ENCODE measurements at places on chromosomes 1 and 21.
A peak's percentile ranks its signal among the peaks of the same experiment; 100 is the strongest.

DNA sequence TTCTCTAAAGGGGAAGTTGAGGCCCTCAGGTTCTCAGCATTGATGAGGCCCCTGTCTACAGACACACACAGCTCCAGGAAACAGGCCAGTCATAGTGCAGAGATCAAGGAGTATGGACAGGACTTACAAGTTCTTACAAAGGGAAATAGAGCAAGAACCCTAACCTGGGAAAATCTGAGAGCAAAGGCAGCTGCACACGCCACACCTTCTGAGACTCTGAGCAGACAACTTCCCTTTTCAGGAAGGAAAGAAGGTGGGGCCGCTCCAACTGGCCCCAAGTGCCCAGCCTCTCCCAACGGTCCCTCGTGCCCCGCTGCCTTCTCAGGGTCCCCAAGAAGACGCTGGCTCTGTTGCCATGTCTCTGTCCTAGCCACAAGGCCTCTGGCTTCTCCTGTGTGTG lies 3.6 kb downstream of the NOC2L start:
- DNase-seq, result no peak

DNA sequence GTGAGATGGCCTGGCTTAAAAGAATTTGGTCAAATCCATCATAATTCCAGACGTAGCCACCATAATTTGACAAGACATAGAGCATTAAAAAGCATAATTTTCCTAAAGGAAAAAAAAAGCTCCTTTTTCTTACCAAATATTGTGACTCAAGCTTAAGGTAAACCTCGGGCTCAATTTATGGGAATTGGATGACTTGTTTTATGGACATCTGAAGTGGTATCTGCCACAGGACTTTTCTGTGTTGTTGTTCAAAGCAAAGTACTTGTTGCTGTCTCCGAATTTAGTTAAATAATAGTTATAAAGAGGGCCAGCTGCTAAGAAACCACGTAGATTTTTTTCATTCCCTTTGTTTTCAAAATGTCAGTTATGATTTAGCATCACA lies 1.1 kb downstream of the MPZL1 start:
- no peak for DNase-seq

- DNase-seq, result no peak
Measured at GRCh38 chr1:154465621-154466195, 36.3 kb upstream of the TDRD10 start.

- no peak for DNase-seq
Measured at GRCh38 chr1:153541641-153542590, 1.2 kb upstream of the S100A5 start.

GRCh38 chr1:184743062-184743756 lies 11.4 kb downstream of the EDEM3 start:
- DNase-seq, result no peak

DNA sequence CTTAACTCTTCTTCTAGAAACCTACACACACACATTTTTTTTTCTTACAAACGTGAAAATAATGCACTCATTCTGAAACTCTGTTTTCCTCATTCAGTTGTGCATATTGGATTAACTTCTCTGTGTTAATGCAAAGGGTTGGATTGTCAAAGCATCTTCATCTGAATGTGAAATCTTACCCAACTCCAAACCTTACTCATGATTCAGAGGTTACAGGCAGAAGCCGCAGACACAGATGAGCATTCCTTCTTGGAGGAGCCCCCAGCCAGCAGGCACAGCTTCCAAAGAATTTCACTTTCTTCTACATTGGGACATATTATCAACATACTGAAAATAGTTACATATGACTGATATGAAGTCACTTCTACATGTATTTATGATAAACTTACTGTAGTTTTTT lies 15.7 kb downstream of the PATJ start:
- no peak for DNase-seq

DNA sequence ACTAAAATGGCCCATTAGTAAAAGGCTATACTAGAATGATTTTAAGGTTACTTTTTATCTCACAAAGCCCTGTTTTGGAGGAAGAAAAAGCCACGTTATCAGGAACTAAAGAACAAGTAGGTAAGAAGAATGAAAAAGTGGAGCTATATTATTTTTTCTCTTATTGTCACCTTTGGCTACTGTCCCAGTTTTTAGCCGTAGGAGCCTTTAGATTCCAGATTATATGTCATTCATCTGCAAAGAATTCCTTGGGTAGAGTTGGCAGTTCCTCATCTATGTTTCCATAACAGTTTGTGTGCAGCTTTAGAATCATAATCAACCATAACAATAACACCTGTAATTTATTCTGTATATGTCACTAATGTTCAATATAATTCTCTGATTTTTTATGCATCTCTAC lies 83.8 kb downstream of the TPR start:
- no peak for DNase-seq

GRCh38 chr21:25838809-25839208 lies 104.0 kb downstream of the GABPA start:
- no peak for DNase-seq

DNA sequence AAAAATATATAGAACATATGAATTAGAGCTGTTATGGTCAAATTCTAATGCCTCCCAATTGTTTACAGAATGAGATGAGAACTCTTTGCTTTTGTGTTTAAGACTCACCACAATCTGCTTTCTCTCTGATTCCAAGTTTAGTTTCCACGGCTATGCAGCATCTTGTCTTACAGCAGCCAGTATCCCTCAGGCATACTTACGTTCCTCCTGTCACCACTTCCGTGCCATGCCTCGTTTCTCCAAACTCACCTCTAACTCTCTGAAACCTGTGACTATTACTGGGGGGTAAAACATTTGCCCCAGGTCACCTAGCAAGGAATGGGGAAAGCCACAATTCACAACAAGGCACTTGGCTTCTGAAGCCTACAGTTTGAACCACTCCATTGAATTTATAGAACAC lies 192.8 kb upstream of the NRIP1 start:
- DNase-seq, result no peak

DNA sequence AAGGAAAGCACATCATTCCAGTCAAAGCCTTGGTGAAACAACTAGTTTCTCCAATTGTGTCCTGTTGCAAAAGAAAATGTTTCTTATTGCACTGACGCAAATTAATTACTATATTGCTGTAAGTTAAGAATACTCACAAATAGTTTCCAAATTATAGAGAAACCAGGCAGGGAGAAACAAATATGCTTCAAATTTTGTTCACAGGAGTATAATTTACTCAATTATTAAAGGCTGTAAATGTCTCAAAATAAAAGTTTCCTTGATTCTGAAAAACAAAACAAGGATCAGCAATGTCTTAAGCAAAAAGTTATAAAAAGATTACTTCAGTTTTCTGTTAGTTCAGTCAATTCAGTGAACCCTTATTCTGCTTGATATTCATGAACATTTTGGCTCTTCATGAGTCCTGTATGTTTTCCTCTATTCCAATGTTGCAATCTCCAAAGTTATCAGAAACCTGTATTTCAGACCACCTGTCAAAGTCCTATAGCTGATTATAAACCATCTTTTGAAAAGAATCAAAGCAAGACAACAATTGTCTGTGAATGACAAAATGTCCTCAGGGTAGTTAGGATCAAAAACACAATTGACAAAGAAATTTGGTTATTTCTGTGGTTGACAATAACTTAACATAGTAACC lies 11.7 kb upstream of the SYPL2 start:
- no peak for DNase-seq

- no peak for DNase-seq
Measured at GRCh38 chr1:32924881-32925344, 23.7 kb upstream of the TMEM54 start.

GRCh38 chr1:230167419-230167852 lies 100.4 kb downstream of the GALNT2 start:
- no peak for DNase-seq

DNA sequence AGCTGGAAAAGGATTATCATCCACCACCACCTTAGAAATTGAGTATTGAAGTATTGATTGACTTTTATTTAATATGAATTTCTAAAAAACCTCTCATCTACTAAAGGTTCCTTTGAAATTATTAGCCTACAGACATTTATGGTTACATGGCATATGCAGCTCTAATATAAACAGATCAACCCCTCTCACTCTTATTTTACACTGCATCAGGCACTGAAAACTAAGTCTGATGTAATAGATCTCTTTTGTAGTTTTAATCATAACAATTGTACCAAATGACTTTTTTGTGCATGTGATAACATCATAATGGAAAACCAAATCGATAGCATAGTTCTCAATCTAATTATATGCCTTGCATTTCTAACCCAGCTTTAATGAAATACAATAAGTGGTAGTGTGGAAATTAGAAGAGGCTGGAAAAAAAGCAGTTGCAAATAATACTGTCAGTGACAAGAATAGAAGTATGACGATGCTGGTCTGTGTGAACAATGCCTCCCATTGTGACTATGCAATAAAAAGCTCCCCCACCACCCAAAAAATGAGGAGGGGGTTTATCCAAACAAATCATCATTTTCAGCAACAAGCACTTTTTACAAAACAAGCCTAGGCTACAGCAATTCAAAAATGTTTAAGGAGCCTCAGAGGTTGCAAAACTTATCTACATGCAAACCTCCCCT lies 426.5 kb upstream of the NFIA start:
- DNase-seq, result no peak

GRCh38 chr1:3923378-3924185 lies 23.5 kb upstream of the C1orf174 start:
- no peak for DNase-seq

DNA sequence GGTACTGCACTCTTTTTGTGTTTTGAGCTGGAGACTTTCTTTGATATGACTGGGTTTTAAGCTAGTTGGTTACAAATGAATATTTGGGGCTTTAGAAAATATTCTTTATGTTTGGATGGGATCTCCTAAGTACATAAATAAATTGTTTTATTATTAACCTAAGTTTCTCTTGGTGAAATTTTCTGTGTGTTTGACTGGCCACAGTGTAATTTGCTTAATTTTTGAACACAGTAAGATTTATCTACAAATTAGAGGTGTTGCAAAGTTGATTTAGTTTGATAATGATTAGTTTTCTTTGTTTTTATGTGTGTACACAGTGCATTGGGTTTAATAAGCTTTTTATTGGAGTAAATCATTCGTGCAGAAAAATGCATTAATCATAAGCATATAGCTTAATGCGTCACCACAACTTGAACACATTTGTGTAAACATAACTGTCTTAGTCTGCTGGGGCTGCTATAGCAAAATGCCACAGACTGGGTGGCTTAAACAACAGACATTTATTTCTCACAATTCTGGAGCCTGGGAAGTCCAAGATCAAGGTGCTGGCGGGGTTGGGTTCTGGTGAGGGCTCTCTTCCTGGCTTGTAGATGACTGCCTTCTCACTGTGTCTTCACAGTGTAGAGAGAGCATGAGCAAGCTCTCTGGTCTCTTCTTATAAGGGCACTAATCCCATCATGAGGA lies 17.4 kb upstream of the SLC6A9 start:
- no peak for DNase-seq

- no peak for DNase-seq
Measured at GRCh38 chr1:87130438-87130837, 198.2 kb upstream of the LMO4 start.

GRCh38 chr1:64484651-64485050 lies 14.7 kb downstream of the CACHD1 start:
- no peak for DNase-seq

DNA sequence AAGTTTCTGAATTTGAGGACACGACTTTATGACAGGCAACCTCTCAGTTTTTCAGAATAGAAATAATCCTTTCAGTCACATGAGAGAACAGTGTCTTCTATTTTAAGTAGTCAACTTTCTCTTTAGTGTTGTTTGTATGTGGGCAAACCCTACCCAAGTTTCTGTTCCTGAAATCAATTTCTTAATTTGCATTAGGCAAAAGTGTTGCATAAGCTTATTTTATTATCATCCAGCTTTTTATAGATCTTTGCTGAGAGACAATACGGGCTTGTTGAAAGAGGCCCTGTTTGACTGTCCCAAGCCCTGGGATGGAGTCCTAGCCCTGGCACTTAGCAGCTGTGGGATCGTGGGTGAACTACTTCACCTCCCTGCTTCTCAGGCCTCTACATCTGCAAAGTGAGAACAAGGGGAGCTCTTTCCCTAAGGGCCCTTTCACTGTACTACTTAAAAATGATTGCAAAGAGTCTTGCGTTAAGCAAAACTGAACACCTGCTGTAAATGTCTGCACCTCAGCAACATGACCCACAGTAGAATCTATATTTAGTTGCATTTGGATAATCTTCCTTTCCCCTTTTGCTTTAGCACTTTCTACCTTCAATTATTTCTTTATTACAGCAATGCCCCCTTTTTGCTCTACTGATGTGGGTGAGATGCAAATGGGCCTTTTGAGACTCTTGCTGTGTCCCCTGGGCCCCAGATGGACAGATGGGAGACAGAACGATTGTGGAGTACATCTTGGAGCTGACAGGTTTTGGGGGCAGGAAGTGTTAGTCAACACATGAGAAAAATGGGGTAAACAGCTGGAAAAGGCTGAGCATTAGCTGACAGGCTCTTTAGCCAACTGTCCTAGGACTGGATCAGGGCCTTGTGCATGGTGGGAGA lies 41.0 kb upstream of the SCAF4 start:
- no peak for DNase-seq

GRCh38 chr1:119069682-119070081 lies 70.8 kb downstream of the WARS2 start:
- DNase-seq, result no peak

DNA sequence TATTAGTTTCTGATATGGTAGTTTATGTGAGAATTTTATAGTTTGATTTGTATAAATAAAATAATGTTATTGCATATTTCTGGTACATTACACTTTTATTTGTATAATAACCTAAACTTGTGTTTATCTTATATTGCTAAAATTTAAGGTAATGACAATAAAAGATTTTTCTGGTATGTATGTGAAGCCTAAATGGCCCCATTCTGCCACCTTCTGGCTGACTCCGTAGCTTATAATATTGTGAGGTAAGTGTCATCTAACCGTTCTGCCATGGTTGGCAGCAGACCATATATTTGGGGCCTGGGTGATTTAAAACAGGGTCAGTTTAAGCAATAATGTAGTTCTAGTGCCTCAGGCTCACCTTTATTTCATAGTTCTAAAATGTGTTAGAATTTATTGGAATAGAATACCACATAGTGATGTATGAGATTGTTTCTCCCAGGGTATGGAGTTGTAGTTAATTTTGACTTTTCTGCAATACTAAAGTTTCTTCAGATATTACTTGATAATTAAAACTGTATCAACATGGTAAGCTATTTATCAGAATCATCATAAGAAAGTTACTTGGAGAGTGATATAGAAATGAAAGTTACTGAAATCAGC lies 21.2 kb upstream of the PRKACB start:
- peak; percentile 34 for DNase-seq

- no peak for DNase-seq
Measured at GRCh38 chr1:30444850-30445249, 278.5 kb downstream of the MATN1 start.

Measured in stimulated activated CD8-positive, alpha-beta memory T cell treated with anti-CD3 and anti-CD28 coated beads, Interleukin-15, amount 100 ng/mL, for 1 hour (primary cell).